Cortex of kidney (tissue), 1 donor: ENCODE measurements at places on chromosomes 12 and 14.

DNA sequence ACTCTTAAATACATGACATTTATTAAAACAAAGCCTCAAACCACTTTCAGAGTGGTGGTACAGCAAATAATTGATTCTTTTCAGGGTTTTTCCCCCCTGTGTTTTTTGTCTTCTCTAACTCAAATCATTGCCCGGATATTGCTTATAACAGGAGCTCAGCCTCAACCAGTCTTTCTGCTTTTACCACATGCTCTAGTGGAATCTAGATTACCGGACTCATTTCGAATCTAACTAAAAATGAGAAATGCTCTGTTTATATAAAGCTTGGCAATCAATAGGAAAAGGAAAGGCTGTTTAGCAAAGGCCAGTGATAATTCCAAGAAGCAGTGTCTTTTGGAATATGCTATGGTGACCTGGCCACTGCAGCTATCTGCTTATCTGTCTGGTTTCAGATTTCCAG, 161.5 kb downstream of the ETV6 start:
- DNase-seq: no peak

DNA sequence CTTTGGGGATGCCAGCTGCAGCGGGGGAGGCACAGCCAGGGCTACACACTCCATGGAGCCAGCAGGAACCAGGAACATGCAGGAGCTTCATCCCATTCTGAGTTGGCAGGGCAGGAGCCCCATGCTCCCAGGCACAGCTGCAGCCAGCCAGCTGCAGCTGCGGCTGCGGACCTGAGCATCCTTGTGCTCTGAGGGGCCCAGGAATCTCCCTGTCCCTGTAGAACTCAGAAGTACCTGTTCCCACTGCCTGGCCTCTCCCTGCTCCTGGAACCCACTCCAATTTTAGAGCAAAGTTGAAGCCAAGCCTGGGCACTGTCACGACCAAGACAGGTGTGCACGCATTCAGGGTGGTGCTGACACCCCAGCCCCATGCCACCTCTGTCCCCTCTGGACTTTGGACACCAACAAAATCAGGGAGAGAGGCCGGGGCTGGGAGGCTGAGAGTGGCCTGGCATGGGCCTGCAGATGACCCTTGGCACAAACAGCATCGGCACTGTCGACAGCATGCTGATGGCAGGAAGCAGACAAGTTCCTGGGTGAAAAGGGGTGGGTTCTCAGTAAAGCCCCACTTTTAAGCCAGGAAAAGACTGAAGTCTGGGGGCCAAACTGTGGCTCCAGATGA, 257.3 kb upstream of the LRFN5 start:
- DNase-seq: no peak

DNA sequence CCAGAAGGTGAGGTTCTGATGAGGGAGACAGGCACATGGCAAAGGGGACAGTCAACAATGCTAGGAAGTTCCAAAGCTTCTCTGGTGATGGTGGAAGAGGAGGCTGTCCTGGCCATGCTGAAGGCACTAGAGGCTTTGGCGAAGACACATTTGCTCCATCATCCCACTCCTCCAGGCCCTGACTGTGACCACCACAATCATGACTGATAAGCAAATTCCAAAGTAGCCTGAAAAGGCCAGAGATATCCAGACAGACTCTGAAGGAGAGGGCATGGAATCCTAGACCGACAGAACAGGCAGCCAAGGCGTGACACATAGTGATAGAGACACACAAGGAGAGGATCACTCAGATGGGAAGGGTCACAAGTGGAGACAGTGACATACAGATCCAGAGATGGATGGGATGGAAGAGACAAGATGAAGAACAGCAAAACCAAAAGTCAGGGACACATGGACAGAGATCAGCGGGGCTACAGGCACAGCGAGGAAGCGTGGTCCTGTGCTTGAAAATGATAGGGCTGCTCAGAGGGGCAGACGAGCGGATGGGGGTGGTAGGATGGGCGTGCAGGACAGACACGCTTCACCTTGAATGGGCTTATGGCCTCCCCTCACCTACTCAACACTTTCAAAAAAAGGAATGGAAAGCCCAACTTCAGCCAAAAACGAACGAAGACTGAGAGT, 1.3 kb downstream of the ZFHX2 start:
- no peak for DNase-seq

DNA sequence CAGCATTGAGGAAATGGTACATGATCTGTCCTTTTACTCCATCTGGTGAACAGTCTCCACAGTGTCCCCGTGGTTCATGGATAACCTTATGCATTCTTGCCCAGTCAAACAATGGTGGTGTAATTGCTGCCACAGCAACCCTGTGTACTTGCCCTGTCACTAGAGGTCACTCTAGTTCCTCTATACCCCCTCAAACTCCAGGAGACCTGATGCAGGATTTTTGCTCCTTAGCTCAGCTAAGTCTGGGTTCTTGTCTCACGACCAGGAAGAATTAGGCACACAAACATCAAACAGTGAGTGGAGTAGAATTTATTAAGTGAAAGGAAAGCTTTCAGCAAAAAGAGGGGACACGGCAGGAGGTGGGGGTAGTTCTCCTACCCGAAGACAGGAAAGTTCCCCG, 24.7 kb upstream of the EEA1 start:
- no peak for DNase-seq

DNA sequence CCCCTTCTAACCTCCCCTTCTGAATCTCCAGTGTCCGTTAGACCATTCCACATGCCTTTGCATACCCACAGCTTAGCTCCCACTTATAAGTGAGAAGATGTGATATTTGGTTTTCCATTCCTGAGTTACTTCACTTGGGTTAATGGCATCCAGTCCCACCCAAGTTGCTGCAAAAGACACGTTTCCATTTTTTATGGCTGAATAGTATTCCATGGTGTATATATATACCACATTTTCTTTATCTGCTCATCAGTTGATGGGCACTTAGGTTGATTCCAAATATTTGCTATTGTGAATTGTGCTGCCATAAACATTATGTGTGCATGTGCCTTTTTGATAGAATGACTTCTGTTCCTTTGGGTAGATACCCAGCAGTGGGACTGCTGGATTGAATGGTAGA, 67.8 kb downstream of the MVK start:
- no peak for DNase-seq

DNA sequence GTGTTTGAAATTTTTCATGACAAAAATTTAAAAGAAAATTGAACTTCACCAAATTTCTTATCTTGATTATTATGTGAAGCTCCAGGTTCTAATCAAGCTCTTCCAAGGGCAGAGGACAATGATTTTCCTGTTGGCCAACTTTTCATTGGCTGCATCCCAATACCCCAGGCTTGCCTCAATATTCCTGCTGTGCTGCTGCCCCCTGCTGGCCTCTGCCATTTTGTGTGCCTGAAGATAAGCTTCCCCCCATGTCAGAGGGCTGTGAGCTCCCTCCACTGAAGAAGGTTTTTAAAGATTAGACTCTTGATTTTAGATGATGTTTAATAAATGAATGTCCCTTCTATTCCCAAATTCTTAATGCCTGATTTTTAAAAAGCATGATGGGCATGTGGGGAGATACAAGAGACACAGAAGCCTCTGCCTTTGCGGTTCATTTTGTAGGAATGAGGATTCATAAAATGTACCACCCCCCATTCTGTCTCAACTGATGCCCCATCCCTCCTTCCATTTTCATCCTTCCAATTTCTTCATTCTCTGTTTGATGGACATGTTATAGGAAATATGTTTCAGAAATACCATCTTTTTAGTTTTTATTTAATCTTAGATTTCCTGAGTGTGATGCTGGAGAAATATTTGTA, 76.7 kb upstream of the RGS6 start:
- DNase-seq: no peak

DNA sequence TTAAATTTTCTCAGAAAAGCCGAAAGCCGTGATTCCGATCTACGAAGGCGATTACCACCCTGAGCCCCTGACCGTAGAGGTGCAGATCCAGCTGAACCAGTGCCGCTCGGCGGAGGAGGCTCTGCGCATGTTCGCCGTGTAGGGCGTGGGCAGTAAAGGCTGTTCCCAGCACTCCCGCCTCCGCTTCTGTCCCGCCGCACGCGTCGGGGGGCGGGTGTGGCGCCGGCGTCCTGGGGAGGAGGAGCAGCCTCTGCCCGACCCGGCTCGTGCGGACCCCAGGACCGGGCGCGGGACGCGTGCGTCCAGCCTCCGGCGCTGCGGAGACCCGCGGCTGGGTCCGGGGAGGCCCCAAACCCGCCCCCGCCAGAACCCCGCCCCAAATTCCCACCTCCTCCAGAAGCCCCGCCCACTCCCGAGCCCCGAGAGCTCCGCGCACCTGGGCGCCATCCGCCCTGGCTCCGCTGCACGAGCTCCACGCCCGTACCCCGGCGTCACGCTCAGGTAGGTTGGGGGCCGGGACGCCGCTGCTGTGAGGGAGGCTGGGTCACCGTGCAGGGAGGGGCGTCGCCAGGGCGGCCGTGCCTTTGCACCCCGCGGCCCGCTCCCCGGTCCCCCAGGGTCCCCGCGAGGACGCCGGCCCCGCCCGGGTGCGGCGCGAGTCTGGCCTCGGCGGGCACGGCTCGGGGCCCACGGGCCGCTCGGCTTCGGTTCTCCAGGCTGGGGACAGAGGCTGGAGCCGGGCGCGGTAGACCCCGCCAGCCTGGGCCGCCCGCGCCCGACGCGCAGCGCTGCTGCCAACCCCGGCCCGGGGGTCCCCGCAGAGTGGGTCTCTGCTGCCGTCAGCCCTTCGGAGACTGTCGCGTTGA, at the start of gene B3GNT4:
Gene B3GNT4, plus strand, starts transcription at position 409 of the 866 bp plus-strand sequence. CDS start 910 bp downstream, outside the sequence.
- DNase-seq: no peak

DNA sequence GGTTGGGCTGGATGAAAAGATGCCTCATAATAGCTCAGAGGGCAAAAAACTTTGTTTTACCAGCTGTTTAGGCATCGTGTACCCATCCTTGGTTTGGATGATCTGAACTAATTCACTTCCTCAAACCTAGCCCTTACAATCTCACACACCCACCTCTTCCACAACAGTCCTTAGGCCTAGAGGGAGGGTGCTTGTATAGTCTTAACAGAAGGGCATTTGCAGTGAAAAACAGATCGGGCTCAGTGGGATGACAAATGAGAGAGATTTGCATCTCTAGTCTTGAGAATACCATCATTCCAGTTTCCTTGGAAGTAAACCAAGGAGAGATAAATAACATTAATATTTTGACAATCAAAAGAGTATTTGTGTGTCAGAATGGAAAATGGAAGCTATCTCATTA, 11.0 kb downstream of the SLCO1A2 start:
- DNase-seq: no peak

DNA sequence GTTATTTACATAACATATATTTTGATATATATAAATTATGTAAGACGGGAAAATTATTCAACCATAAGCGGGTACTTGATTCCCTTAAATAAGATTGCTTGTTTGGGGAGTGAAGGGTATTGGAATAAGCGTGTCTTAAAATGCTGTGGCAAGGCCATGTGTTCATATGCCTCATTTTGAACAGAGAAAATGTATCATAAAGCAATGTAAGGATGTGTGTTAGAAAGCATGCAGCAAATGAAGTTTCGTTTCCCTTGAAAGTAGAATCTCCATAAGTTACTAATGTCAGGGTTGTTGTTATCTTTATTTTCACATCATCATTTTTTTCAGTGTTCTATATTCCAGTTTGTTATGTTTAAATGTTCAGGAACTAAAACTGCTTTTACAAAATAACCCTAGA, 465.6 kb downstream of the FOXG1 start:
- DNase-seq: no peak

- no peak for DNase-seq
Observed at GRCh38 chr14:41609704-41610183, 3.1 kb downstream of the LRFN5 start.

DNA sequence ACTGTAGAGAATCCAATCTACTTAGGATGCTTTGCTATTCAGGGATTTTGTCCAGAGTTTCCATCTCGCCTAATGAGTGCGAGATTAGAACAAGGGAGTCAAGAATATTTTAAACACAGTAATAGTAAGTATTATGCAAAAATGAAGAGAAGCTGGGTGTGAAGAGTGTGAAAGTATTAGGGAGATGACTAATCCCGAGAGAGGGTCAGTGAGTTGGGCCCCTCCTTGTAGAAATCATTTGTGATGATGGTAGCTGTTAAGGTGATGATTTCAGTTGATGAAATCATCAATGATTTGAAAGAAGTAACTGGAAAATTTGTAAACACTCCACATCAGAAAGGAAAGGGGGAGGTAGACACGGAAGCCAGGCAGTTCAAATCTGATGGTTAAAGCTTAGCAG, 478.9 kb upstream of the MGAT4C start:
- no peak for DNase-seq

DNA sequence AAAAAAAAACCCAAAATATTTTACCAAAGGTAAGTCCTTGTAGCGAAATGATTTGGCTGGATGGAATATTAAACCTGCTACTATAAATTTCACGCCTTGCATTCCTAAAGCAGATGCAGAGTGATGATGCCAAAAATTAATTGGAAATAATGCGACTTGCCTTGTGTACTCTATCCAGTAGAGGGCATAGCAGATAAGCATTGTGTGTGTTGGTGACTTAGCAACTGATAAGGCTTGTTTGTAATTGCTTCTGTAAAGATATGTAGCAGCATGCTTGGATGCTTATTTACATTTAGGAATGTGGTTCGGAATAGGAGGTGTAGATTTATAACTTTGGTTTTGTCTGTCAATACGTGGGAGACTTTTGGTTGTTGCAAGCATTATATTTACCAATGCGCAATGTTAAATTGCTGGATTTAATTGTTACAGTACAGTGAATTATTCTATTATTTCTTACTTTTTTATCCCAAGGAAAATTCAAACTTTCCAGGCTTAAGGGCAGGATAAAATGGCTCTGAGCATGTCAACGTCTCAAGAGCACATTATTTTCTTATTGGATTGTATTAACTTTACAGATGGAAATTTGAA, 80.5 kb downstream of the TMEM260 start:
- DNase-seq: no peak

DNA sequence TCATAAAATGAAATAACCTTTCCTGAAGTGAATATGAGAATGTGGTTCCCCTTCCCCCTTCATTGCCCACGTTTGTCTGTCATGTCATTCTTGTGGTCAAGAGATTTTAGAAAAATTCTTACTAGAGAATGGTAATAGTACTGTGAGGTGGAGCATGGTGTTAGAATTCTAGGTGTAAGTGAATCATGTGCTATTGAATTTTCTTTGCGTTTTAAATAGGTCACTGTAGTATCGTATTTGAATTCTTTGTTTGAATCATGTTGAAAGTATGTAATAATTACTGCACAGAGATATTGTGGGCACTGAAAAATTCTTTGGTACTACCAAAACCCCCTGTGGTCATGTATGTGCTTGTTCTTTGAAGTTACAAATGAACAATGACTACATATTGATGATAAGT, 49.9 kb downstream of the FUT8 start:
- no peak for DNase-seq
